ENCODE measurements at places on chromosomes 7 and 10.

DNA sequence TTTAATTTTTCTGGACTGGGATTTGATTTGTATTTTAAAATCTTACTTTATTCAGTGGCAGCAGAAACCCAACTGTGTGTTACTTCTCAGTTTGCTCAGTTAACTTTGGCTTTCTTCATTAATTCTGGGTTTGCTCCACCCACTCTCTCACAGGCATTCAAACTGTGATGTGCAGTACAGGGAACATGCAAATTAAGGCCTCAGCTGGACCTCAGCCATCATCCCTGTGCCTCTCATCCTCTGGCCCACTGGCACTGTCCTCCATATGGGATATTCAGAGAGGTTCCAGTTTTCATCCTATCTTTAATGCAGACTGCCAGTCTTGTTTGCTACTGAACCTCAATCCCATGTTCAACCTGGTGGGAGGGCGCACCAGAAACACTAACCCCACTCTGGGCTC lies 743.4 kb upstream of the IGFBP3 start:
- no peak for DNase-seq

GRCh38 chr7:25752967-25753791 lies 398.8 kb upstream of the NFE2L3 start:
- DNase-seq, result peak; percentile 14

- DNase-seq, result no peak
Measured at GRCh38 chr10:110505130-110505770, 7.5 kb downstream of the DUSP5 start.

DNA sequence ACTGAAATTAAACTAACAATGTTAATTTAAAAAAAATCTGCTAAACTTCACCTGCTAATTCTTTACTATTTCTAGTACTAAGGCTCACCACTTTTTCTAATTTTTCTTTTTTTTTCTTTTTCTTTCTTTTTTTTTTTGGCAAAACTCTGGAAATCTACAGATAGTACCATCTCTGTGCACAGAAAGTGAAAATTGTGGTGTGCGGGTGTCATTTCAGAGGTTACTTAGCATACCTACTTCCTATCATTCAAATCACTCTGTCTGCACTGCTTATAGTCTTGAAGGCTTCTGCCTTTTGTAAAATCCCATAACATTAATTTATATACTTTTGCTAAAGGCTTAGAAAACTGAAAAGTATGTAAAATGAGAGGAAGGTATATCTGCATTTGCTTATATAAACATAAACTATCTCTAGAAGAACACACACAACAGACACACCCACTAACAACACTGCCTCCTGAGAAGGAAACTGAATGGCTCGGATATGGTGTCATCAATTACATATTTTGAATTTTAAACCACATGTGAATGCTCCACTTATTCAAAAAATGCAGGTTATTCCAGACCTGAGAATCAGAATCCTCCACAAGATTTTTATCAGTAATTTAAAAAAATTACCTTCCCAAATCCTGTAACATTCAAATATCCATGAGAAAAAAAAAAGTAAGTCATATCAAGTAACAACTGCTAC lies 229.5 kb downstream of the PARD3 start:
- DNase-seq, result no peak

DNA sequence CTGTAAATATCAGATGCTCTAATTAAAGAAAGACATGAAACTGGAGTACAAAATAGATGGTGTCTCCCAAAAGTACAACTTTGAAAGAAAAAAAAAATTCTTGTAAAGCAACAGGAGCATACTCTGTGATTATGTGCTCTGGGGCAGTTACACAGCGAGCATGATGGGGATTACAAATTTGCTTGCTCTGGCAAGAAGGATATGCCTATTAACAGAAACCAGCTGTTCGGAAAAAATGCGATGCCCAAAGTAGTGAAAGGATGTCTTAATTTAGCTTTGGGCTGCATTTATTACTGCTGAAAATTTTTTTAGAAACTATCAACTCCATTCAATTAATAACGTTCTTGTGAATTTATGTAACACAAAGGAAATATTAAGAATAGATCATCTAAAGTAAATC lies 256.9 kb upstream of the TPK1 start:
- DNase-seq, result no peak

- peak; percentile 50 for DNase-seq
Measured at GRCh38 chr7:111362506-111363054, 199.7 kb downstream of the IMMP2L start.
